ENCODE measurements at places on chromosomes 11 and 22. TPM values are rescaled to one million over a fixed set of nuclear protein-coding genes. Genes with fewer than 3 reads are reported as not detected.

- peak; percentile 95 for DNase-seq
These were observed 169.6 kb downstream of the ETS1 start for GRCh38 chr11:128417607-128418324.

DNA sequence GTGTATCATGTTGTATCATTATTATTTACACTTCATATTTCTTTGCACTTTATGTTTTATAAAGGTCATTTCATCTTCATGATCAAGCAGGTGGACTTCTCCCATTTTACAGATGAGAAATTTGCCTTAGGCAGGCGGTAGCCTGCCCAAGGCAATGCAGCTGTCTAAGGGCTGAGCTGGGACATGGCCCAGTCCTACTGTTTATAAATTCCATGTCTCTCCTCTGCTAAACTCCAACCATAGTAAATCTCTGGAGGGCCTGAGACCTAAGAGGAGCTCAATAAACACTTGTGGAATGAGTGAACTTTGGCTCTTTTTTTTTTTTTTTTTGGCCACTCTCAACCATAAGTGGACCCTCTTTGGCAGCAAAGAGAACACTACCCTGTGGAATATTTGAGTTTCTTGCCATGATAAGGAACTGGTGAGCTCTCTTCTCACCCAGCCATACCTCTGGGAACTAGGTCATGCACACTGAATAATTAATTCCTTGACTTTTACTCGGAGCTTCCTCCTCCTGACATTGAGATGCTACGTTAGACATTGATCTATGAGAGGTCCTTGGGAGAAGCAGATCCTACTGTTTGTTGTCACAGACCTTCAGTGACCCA is 29.9 kb downstream of the MICAL2 start:
- no peak for DNase-seq

DNA sequence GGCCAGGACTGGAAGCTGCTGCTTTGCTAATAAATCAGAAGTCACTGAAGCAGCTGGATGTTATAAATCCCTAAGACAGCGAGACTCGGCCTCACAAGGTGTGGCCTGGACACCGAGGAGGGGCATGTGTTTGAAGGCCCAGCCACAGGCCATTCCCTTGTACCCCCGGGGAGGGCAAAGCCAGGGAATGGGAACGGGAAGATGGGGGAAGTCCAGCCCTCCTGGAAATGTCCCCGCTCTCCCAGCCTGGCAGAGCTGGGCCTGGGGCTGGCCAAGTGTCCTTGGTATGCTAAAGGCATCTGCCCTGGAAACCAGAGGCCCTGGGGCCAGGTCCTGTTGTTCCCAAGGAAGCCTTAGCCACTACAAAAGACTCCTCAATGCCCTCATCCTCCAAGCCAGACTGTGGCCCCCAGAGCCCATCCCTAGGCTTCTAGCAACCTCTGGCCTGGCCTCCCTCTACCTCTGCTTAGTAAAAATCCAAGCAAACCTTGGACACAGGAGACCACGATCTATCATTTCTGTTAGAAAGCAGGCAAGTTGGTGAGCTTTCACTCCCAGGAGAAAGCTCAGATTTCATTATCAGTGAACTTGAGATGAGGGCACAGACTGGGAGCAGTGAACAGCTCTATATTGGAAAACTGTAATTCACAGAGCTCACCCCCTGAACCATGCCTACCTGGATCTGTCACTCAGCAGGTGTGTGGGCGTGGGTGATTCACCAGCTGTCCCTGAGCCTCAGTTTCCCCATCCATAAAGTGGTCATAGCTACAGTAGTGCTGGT is 11.0 kb downstream of the CHST1 start:
- DNase-seq = no peak

GRCh38 chr11:64849598-64850356 is 5.3 kb upstream of the CDC42BPG start:
- no peak for DNase-seq

- no peak for DNase-seq
These were observed 300.9 kb downstream of the TENM4 start for GRCh38 chr11:79139900-79140299.

- no peak for DNase-seq
These were observed 43.4 kb downstream of the PISD start for GRCh38 chr22:31618471-31619176.

GRCh38 chr22:32407936-32408335 is 4.1 kb downstream of the RTCB start:
- no peak for DNase-seq

- DNase-seq = no peak
These were observed 204.2 kb upstream of the GUCY1A2 start for GRCh38 chr11:107222431-107222830.

GRCh38 chr11:74418509-74418895 is 20.3 kb upstream of the PGM2L1 start:
- DNase-seq = peak; percentile 93

- no peak for DNase-seq
These were observed 6.7 kb downstream of the CENPM start for GRCh38 chr22:41939981-41940831.

GRCh38 chr11:86138958-86139357 is 70.1 kb upstream of the PICALM start:
- DNase-seq = peak; percentile 72

GRCh38 chr11:127118811-127119210 is 118.2 kb upstream of the KIRREL3 start:
- no peak for DNase-seq

DNA sequence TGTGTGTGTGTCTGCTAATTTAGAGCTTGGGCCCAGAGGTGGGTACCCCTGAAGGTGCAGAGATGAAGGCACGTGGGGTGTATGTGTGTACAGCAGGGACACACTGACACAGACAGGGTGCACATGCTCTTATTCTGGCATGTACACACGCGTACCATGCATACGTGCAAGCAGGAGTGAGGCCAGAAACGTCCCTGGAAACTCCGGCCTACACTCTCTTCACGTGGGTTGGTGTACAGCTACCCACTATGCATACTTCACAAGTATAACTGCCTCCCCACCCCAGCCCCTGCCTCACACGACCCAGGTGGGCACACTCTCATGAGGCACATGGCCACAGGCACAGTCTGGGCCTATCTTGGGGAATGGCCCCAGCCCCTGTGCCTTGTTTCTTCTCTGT is 27.5 kb upstream of the JAM3 start:
- no peak for DNase-seq

GRCh38 chr11:59208956-59209355 is 3.8 kb downstream of the MPEG1 start:
- no peak for DNase-seq

DNA sequence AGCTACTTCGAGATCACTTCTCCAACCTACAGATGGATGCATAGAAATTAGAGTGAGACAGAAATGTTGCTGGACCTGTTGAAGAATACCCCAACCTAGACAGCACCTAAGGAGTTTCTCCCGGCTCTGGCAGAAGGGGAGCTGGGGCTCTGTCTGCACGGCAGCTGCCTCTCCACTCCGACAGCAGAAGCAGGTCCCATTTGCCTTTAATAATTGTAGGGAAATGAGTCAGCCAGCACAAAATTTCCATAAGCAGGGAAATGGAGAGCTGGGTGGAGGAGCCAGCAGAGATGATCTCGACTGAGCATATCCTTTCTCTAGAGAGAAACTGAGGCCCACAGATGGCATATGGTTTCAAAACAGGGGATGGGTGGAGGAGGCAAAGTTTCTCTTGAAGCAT is 80.1 kb downstream of the EFCAB6 start:
- DNase-seq = no peak

- peak; percentile 77 for DNase-seq
These were observed 15.5 kb downstream of the APOL3 start for GRCh38 chr22:36144886-36145541.

DNA sequence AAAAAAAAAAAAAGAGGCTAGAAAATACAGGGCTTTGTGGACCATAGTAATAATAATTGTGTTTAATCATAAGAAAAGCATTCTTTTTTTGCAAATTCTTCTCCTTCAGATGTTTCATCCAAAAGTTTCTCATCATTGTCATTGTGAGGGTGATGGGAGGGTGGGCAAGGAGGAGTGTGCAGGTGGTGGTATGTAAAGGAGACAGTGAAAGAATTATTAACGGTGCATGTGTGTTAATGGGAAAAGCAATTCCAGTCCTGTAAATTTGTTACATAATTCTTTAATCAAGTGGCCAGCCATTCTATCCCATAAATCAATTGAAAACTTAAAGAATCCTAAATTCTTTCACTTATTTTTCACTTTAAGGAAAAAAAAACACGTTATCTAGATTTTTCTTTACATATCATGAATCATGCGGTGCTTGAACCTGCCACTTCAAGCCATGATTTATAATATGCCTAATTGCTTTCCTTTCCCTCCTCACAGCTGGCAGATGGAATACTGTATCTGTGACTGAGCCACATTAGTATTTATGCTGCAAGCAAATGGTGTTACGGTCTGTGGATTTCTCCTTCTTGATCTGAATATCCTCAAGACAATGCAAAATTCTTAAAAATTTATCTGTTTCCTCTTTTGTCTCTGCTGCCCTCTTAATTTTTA is 318.5 kb downstream of the JRKL start:
- DNase-seq = peak; percentile 27

DNA sequence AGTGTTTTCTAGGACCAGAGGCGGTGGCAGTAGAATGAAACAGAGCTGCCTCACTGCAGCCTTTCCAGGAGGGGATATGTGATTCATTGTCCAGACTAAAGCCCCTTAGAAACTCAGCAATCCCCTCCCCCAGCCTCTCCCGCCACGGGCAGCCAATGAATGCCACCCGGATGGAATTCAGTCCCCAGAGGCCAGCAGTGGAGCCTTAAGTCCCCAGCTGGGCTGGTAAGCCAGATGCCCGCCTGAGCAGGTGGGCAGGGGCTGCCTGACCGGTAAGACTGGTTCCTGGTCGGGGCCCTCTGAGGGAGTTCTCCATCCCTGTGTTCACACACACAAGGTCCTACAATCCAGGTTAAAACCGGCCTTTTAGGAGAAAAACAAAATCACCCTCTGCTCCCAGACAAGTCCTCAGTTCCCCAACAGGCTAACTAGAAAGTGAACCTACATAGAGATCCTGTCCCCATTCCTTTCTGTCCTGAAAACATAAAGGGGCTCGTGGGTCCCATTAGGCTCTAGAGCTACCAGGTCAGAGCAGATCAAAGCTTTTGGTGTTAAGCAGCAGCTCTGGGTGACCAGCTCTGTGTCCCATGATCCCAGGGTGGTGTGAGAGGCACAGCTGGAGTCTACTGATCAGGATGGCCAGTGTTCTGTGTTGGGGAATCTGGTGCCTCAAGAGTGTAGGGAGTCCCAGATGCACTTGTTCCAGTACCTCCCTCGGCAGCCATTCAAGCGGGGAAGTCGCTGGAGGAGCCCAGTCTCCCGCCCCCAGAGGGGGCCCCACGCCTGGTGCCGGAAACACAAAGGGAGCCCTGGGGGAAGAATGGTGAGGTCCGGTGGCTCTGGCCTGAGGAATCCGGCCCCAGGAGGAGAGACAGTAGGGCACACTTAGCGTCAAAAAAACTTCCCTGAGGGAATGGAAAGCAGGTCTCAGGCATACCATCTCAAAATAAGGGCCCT is 2.6 kb downstream of the PATZ1 start:
- DNase-seq = no peak

GRCh38 chr11:47354913-47355282 is 2.4 kb upstream of the MYBPC3 start:
- DNase-seq = no peak

GRCh38 chr11:28671274-28671673 is 563.1 kb downstream of the METTL15 start:
- DNase-seq = no peak

DNA sequence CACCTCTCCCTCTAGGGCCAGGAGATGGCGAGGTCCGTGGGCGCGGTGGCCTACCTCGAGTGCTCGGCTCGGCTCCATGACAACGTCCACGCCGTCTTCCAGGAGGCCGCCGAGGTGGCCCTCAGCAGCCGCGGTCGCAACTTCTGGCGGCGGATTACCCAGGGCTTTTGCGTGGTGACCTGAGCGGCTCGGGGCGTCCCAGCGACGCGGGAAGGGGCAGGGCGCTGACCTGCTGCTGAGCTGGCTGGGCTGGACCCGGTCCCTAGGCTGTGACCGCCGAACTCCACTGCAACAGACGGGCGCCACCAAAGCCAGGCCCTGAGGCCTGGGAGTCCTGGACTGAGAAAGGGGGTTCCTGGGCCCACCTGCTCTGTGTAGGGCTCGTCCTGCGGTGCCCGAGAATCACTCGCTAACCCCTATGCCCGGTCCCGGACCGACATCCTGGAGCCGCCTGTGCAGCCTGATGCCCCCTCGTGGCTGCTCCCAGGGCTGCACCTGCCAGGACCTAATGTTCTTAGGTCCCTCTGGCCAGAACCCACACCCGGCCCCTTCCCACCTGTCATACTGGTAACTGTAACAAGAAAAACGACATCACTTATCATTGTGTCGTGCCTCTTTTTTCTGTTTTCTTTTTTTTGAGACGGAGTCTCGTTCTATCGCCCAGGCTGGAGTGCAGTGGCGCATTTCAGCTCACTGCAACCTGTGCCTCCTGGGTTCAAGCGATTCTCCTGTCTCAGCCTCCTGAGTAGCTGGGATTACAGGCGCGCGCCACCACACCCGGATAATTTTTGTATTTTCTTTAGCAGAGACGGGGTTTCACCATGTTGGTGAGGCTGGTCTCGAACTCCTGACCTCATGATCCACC is 15.0 kb downstream of the RHOD start:
- peak; percentile 62 for DNase-seq

GRCh38 chr11:6315811-6316425 is 4.4 kb downstream of the CAVIN3 start:
- DNase-seq = peak; percentile 64

GRCh38 chr11:8740129-8740528 is 57.5 kb downstream of the RPL27A start:
- DNase-seq = no peak

The OR51B2 gene
- not detected for total RNA-seq

The MYRF gene
- total RNA-seq = 4.3 TPM

The MIOX gene
- total RNA-seq = not detected

The TMEM191C gene
- total RNA-seq = not detected

The MMP11 gene
- total RNA-seq = 4.2 TPM

The SART1 gene
- total RNA-seq = 60.3 TPM

The ANGPTL5 gene
- total RNA-seq = not detected

The RFPL3 gene
- not detected for total RNA-seq

The VSIG10L2 gene
- total RNA-seq = not detected

The FOLR1 gene
- total RNA-seq = 1.4 TPM

The APOBEC3F gene
- 6.1 TPM for total RNA-seq

Measured in M059J (cell line).